ENCODE measurements at places on chromosomes 2 and 18.

DNA sequence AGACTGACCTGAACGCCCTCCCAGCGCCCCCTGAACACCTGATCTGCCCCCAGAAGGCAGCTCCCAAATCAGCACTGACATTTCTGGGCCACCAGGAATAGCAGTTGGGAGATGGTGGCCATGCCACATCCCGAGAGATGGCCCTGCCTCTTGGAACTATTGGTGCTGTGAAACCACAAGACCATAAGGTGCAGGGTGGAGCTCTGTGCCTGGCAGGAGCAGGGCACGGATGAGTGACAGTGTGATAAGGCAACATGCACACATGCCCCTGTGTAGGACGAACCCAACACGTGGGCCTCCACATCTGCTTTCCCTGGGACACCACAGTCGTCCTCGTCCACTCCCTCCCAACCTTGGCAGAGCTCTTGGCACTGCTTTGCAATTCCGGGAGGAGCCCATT, 26.9 kb downstream of the ANO7 start:
- no peak for DNase-seq

DNA sequence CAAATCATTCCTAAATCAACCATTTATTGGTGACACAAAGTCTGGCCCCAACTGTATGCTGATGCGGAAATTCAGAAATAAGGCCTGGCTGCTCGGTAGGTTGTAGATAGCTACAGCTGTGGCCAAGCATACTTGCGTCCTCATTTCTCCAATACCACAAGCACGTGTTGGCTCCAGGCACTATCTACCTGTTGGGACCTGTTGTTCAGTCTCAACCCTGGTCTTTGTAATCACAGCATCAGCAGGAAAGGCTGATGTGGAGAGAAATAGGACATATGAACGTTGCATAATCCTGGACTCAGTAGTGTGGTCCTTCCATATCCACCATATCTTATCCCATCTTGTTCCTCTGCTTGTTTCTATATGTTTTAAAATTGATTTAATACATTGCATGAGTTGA, 212.6 kb downstream of the PMAIP1 start:
- no peak for DNase-seq

- no peak for DNase-seq
Observed at GRCh38 chr18:60053747-60054304, 154.0 kb downstream of the PMAIP1 start.

GRCh38 chr2:212381428-212382102, 157.0 kb downstream of the ERBB4 start:
- DNase-seq: no peak

DNA sequence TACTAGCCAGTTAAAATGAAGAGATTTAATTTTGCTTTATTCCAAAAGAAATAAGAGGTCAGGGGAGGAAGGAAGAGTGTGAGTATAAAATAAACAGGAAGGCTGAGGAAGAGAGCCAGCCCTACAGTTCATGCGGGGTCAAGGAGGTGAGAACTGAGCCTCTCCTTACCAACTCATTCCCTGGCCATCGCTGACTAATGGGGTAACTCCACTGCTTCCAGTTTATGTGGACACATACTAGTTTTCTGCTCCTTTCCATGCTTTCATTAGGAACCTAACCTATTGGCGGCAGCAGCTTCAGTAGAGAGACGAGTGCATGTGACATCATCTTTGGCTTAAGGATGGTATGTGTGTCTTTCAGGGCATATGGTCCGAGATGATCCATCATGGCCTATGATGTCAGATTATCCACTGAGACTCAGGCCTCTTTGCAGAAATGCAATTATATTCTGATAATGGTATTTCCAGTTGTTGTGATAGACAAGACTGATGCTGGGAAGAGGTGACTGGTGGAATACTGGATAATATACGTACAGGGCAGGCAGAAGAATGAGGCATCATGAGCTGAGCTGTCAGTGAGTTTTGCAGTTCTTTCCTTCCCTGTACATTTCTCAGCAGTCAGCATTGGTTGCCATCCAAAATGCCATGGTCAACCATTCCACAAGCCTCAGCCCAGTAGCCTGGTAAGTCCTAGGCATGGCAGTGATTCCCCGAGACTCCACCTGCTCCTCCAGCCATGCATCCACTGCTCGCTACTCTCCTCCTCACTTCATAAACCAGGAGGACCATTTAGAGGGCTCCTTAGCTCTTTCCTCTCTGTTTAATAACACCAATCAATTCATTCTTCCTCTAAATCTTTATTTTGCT, 184.6 kb upstream of the OSR1 start:
- DNase-seq: no peak

- DNase-seq: no peak
Observed at GRCh38 chr2:135149251-135149650, 97.2 kb downstream of the RAB3GAP1 start.

DNA sequence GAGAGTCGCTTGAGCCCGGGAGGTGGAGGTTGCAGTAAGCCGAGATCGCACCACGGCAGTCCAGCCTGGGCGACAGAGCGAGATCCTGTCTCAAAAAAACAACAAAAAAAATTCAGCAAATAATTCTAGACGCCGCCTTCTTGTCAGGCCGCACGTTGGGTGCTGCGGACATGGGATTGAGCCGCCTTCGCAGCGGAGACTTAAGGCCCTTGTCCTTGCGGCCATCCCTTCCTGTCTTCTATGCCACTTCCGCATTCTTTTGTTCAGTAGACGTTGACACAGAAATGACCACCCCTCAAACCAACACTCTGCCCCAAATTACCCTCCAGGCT, 15.8 kb downstream of the PTPN18 start:
- DNase-seq: no peak

Measured in activated effector memory CD4-positive, alpha-beta T cell treated with Interleukin-2 at 50 U/mL for 16 hours (primary cell).